Activated CD8-positive, alpha-beta memory T cell treated with anti-CD3 and anti-CD28 coated beads, Interleukin-2, amount 10 ng/mL, durations not matched to agents 7 days and 5 days (primary cell): ENCODE measurements at places on chromosomes 5 and 9. TPM values are rescaled to one million over a fixed set of nuclear protein-coding genes. Genes with fewer than 3 reads are reported as not detected.

PIP5KL1 gene
- 2.6 TPM for total RNA-seq

DNA sequence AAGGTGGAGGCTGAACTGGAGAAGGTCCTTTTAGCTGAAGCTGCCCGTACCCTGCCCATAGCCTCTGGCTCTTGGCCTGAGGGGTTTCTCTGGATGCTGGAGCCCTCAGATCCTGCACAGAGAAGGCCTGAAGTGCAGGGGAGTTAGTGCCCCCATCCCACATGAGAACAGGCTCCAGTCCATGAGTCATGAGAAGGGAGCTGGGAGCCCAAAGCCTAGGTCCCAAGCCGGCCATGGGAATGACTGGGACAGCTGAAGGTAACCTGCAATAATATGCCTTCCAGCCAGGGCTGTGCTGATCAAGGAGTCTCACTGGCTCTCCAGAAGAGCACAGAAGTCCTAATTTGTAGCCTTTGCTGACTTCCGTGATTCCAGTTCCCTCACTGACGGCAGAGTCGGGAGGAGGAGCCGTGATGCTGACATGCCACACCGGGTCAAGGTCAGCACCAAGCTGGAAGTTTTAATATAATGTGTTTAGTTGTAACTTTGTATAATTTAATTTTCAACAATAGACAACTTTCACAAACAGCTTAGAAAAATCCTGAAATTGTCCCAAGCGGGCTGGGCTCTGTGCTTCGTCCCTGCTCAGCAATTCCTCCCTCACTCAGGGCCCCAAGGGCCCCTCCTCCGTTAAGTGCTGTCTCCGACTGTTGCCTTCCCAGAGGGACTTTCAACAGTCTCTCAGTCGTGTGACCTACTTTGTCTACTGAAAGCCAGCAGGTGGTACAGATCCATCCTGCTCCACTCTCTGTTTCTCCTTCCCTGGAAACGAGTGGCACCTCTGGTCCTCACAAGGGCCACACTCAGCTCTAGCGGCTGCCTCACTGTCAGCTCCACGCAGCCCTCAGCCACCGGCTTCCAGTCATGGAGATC, 387.8 kb downstream of the GADD45G start:
- H3K4me3 ChIP-seq, result no peak overlapping the region
- H3K27ac ChIP-seq, result no peak overlapping the region
- no peaks in the 10 kb centered on the region for H3K36me3 ChIP-seq
- peaks cover 10% of the 10 kb centered on the region for H3K27me3 ChIP-seq
- H3K4me1 ChIP-seq, result peaks cover 6% of the 10 kb centered on the region
- no peak for DNase-seq

DNA sequence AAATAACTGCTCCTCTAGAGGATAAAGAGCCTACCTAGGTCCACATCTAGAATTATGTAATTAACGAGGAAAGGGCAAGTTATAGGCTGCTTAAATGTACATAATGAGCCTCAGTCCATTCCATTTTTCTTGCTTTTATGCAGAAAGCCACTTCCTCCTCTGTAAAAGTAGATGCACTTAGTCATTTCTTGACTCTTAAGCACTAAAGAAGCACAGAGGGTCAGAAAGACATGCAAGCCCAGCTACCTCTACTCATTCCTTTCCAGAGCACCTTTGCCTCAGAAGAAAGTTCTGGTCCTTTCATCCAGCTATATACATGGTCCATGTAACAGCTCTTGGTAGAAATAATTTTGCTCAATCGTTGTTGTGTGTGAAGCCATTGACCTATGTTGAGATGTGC, 308.0 kb upstream of the NREP start:
- H3K27ac ChIP-seq, result no peak overlapping the region
- H3K36me3 ChIP-seq, result no peaks in the 10 kb centered on the region
- H3K4me3 ChIP-seq, result no peak overlapping the region
- no peaks in the 10 kb centered on the region for H3K4me1 ChIP-seq
- DNase-seq, result no peak
- peaks cover 6% of the 10 kb centered on the region for H3K27me3 ChIP-seq

DNA sequence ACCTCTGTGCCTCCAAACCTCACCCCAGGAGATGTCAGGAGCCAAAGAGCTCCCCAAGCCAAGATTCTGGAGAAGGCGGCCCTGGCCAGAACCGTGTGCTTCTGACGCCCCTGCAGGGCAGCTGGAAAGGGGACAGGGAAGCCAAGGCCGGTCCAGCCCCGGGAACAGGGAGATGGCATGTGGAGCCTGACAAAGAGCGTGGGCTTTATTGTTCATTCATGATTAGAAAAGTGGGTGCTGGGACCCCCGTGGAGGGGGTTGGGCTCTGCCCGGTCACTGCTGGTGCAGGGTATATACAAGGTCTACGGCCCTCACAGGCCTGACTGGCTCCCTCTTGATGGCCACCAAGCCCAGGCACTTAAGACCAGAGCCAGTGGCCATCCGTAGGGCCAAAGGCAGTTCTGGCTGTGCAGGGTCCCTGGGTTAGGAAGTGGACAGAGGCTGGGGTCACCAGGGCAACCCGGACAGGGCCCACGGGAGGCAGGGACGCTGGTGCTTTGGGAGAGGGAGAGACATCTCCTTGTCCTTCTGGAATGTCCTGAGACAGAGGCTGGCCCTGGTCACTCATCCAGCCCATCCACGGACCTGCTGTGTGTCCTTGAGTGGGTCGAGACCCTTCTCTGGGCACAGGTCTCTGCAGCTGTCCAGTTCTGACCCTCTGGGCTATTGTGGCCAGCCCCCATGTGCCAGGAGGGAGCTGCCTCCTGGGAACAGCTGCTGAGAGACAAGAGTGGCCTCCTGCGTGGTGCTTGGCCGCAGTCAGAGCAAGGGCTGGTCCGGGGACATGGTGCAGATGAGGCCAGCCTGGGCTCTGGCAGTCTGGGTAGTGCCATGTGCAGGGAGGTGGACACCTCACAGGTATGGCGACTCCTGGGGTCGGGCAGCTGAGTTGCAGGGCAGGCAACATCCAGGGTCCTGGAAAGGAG, 12.5 kb downstream of the NINJ1 start:
- no peak for DNase-seq
- no peak overlapping the region for H3K27ac ChIP-seq
- H3K4me1 ChIP-seq, result peaks cover 36% of the 10 kb centered on the region
- H3K27me3 ChIP-seq, result no peaks in the 10 kb centered on the region

DNA sequence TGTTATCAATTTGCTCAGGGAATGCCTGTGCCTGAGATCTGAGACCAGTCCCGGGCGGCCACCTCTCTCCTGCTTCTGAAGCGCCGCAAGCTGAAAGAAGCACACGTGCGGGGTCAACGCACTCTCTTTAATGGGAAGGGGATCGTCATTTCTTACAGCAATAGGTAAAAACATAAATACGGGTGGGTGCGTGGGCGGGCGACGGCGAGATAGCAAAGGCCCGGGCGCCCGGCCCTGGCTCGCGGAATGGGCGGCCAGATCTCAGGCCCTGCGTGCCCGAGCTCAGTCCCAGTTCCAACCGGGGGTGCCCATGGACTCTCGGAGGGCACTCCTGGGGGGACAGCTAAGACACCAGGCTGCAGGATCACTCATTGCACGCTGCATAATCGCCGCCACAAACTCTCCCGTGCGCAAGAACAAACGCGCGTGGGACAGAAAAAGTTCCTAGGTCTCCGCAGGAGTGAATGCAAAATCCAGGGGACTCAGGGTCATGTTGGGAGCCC, 3.0 kb downstream of the NKX2-5 start:
- peaks cover 1% of the 10 kb centered on the region for H3K36me3 ChIP-seq
- DNase-seq, result no peak
- no peak overlapping the region for H3K4me3 ChIP-seq
- H3K27ac ChIP-seq, result peak overlapping the region; percentile 82

DNA sequence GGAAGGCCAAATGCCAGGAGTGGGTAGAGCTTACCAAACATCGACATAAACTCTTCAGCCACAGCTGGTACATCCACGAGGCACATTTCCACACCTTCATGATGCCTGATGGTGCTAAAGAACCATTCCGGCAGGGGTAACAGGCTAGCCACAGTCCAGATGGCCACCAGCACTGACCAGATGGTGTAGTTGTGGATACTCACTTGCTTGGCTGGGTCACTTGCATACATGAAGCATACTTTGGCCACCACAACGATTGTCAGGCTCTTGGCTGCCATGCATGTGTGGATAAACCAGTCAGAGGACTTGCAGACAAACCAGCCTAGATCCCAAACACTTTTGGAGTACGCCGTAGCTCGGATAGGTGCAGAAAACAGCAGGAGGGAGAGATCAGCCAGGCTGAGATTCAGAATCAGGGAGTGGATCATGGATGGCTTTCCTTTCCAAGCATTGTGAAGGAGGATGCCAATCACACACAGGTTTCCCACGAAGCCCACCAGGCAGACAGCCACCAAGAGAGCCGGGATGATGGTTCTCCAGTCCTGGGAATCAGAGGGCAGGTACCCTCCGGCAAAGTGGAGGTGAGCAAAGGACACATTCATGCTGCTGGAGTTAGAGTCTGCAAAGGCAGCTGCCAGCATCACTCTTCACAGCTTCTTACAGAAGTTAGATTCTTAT, 378 bp downstream of the GPR151 start:
- H3K27ac ChIP-seq, result no peak overlapping the region
- DNase-seq, result no peak
- peaks cover 8% of the 10 kb centered on the region for H3K27me3 ChIP-seq
- H3K36me3 ChIP-seq, result peaks cover 14% of the 10 kb centered on the region

- H3K36me3 ChIP-seq, result no peaks in the 10 kb centered on the region
- no peaks in the 10 kb centered on the region for H3K4me1 ChIP-seq
- no peak for DNase-seq
- no peak overlapping the region for H3K27ac ChIP-seq
- no peaks in the 10 kb centered on the region for H3K27me3 ChIP-seq
Measured at GRCh38 chr5:116441223-116441622, 133.4 kb downstream of the SEMA6A start.

DNA sequence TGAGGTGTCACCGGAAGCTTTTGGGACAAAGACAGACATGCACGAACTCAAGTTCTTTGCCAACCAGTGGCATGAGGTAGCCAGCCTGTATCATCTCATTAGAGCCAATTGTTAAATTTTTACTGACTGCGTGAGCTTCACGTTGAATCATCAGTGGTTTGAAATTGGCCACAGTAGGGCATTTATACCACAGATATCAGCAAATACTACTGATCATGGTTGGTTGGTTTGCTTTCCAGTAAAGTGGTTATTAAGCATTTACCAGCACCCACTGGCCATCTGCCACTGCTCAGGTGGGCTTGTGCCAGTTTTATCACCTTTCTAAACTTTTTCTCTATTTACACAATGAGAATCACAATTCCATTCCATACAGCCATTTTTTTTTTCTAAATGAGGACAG, 28.4 kb upstream of the SHC3 start:
- no peak for DNase-seq
- H3K27ac ChIP-seq, result no peak overlapping the region
- no peaks in the 10 kb centered on the region for H3K27me3 ChIP-seq
- H3K4me1 ChIP-seq, result no peaks in the 10 kb centered on the region
- H3K36me3 ChIP-seq, result no peaks in the 10 kb centered on the region
- no peak overlapping the region for H3K4me3 ChIP-seq
